Activated T-helper 1 cell treated with anti-CD3 and anti-CD28 coated beads, Interleukin-12 subunit alpha, Interleukin-12 subunit beta, Interleukin-2, Interleukin-4 antibody, amounts not matched to agents 30 ng/mL and 10 ng/mL and 1 ng/mL, durations not matched to agents 14 hours and 24 hours and 36 hours (primary cell): ENCODE measurements at places on chromosomes 3 and 15.

- no peak for DNase-seq
Observed at GRCh38 chr3:148330542-148330941, 367.2 kb upstream of the AGTR1 start.

GRCh38 chr3:24514119-24514518 lies 19.5 kb upstream of the THRB start:
- no peak for DNase-seq

GRCh38 chr3:172846103-172846561 lies 95.6 kb downstream of the ECT2 start:
- DNase-seq: no peak

GRCh38 chr3:185089751-185090150 lies 63.1 kb downstream of the C3orf70 start:
- DNase-seq: no peak

DNA sequence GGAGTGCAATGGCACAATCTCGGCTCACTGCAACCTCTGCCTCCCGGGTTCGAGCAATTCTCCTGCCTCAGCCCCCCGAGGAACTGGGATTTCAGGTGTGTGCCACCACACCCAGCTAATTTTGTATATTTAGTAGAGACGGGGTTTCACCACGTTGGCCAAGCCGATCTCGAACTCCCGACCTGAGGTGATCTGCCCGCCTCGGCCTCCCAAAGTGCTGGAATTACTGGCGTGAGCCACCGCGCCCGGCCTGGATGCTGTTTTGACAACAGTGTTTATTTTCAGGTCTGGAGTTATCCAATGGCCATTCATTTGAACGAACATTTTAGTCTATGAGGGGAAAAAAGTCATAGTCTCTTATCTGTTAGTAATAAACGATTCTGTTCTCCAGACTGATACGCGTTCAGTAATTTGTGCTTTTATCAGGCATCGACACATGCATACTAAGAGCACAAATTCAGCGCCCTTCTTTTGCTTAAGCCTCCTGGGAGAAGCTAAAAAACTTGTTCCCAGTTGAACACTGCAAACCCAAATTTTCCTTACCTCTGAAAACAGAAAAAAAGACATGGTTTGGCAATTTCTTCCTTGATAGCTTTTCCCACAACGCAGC lies 1.3 kb downstream of the B3GALNT1 start:
- no peak for DNase-seq

DNA sequence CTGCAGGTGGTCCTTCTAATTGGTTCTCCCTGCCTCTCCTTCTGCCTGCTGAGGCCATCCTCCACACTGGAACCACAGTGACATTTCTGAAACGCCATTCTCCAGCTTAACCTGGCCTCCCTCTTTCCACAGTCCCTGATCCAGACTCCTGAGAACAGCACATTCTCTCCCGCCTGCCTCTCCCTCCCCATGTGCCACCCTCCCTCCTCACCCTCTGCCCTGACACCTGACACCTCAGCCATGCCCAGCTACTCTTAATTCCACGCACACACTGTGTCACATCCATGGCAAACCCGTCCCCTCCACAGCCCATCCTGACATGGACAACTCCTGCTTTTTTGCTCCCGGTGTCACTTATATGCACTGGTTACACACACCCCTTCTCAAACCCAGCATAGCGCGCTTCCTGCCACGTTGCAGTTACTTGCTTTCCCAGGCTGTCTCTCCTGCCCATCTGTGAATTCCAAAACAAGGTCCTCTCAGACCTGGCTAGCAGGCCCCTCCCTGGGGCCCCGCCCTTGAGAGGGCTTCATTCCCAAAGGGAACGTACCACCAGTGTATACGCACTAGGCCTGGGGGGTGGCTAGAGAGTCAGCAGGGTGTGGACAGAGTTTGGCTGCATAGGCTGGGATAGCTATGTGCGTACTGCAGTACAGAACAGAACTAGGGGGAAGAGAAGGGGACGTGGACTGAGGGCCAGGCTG lies 92.7 kb upstream of the BLM start:
- no peak for DNase-seq

- no peak for DNase-seq
Observed at GRCh38 chr3:197542741-197543454, 12.9 kb downstream of the BDH1 start.
